ENCODE measurements at places on chromosomes 12 and 14. TPM values are rescaled to one million over a fixed set of nuclear protein-coding genes. Genes with fewer than 3 reads are reported as not detected.
A peak's percentile ranks its signal among the peaks of the same experiment; 100 is the strongest.

- H3K27ac ChIP-seq = no peak overlapping the region
- no peak for DNase-seq
- peaks cover 7% of the 10 kb centered on the region for H3K4me1 ChIP-seq
- H3K36me3 ChIP-seq = no peaks in the 10 kb centered on the region
- no peak overlapping the region for H3K4me3 ChIP-seq
Measured at GRCh38 chr12:1439687-1440086, 154.7 kb downstream of the FBXL14 start.

The SLCO1B1 gene
- total RNA-seq = 285 TPM

- no peak for DNase-seq
- no peak overlapping the region for H3K4me3 ChIP-seq
- H3K4me1 ChIP-seq = peaks cover 5% of the 10 kb centered on the region
- H3K36me3 ChIP-seq = no peaks in the 10 kb centered on the region
- H3K27ac ChIP-seq = no peak overlapping the region
Measured at GRCh38 chr14:49919825-49920659, 27.2 kb downstream of the ARF6 start.

The FBXO21 gene
- total RNA-seq = 18.3 TPM

The ARHGAP9 gene
- 7.2 TPM for total RNA-seq

DNA sequence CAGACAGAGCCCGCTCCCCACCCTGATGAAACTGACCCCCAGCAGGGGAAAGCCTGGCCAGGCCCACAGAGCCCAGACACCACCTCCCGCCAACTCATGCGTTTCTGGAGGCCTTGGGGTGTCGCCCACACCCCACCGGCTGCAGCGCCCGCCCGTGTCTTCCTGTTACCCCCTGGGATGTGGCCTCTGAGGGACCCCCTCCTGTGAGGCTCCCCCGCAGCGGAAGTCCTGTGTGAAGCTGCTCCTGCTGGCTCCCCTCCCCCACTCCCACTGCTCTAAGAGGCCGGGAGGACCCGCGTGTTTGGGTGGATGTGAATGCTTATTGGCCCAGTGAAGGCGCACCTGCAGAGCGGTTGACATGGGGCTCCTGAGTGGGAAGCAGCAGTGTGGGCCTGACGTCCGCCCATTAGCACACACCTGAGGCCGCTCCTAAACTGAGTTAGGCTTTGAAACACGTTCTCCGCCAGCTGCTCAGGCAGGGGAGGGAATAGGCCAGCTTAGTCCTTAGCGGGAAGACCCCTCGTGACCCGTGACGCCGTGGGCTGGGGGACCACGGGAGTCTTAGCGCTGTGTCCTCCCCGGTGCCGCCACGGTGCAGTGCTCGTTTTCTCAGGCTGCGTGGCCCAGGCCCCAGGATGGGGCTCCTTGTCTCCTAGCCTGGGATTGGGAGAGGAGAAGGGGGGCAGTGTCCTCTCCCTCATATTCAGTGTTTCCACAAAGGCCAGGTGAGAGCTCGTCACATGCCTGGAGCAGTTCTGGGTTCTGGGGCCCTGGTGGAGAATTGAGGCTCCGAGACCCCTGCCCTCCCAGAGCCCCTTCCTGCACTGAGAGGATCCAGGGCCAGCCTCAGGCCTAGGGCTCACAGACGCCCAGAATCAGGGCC is 323.4 kb upstream of the SFSWAP start:
- H3K4me3 ChIP-seq = no peak overlapping the region
- H3K4me1 ChIP-seq = no peaks in the 10 kb centered on the region
- no peak for DNase-seq
- no peaks in the 10 kb centered on the region for H3K27me3 ChIP-seq

The SIX6 gene
- not detected for total RNA-seq

DNA sequence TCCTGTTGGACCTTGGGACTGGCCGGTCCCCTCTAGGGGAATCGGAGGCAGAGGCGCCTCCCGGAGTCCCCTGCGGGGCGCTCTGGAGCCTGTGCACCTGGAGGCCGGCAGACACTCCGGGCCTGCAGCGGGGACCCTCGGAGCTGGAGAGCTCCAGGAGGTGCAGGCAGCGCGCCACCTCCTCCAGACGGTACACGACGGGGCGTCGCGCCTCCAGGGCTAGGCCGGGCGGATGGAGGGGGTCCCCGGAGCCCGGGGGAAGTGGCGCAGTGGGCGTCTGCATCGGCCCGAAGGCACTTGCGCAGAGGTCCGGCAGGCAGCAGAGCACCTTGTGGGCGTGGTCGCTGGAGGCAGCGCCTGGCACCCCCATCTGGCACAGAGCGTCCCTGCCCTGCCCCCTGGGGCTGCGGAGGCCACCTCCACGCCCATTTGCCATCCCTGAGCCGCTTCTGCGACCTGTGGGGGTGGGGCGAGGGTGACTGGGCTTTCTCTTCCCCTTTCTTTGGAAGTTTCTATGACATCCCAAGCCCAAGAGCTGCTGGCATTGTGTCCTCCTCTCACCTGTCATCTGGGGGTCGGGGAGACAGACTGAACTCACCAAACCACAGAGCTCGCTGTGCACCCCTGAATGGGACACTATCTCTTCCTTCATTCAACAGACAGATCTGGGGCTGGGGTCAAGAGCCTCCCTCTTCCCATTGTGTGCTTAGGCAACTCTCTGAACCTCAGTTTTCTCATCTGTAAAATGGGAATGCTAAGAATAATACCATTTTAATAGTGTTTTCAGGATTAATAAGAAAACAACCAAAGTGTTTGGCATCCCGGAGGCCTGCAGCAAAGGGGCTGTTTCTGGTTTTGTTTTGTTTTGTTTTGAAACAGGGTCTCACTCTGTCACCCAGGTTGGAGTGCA is 37.5 kb upstream of the CORO1C start:
- no peak overlapping the region for H3K27ac ChIP-seq
- H3K4me3 ChIP-seq = peak overlapping the region; percentile 45
- H3K4me1 ChIP-seq = no peaks in the 10 kb centered on the region

DNA sequence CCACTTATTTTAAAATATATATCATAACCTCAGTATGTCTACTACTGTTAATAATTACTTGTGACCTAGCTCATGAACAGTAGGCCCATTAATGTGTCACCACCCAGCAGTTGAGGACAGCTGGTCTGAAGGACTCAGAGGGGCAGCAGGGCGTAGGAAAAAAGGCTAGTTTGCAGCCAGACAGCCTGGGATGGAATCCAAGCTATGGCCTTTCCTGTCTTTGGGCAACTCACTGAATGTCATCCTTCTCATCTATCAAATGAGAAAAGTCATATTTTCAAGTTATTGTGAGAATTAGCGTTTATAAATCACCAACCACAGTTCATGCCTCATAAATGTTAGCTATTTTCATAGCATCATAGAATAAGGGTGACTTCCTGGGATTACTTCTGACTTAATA is 12.3 kb downstream of the DENND5B start:
- no peaks in the 10 kb centered on the region for H3K36me3 ChIP-seq
- H3K4me1 ChIP-seq = peaks cover 4% of the 10 kb centered on the region
- H3K27ac ChIP-seq = no peak overlapping the region
- H3K4me3 ChIP-seq = no peak overlapping the region

DNA sequence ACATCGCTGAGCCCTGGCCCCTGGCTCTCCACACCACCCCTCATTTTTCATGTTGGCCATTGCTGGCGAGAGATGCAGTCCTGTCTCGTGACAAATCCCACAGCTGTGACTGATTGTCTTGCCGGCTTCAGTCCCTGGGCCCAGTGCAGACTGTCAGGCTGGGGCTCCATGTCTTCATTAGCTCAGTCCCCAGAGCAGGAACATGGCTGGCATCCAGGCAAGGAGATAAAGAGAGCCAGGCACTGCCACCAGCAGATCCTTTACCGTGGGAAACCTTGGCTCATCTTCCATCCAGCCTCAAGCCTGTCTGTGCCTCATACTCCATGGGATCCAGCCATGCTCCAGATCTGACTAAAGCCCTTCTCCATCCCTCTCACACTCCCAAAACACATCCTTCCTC is 284.7 kb upstream of the FKBP4 start:
- H3K4me3 ChIP-seq = no peak overlapping the region
- DNase-seq = no peak
- no peak overlapping the region for H3K27ac ChIP-seq
- no peaks in the 10 kb centered on the region for H3K4me1 ChIP-seq
- no peaks in the 10 kb centered on the region for H3K27me3 ChIP-seq
- H3K36me3 ChIP-seq = no peaks in the 10 kb centered on the region

DNA sequence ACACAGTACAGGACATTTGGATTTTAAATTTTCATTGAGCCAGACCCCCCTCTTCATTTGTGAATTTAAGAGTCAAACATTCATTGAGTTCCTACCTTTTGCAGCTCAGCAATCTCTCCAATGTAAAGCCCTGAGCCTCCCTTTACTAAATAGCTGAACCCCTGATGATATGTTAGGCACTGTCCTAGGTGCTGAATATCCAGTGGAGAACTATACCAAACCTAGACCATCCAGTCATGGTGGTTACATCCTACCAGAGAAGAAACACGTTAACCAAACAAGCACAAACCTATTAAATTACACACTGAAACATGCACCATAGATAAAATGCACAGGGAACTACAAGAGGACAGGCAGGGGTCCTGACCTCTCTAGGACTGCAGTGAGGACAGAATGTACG is 1585.3 kb upstream of the TMEM132C start:
- no peak for DNase-seq
- no peaks in the 10 kb centered on the region for H3K4me1 ChIP-seq
- no peak overlapping the region for H3K4me3 ChIP-seq
- H3K36me3 ChIP-seq = no peaks in the 10 kb centered on the region
- H3K27me3 ChIP-seq = no peaks in the 10 kb centered on the region
- no peak overlapping the region for H3K27ac ChIP-seq

DNA sequence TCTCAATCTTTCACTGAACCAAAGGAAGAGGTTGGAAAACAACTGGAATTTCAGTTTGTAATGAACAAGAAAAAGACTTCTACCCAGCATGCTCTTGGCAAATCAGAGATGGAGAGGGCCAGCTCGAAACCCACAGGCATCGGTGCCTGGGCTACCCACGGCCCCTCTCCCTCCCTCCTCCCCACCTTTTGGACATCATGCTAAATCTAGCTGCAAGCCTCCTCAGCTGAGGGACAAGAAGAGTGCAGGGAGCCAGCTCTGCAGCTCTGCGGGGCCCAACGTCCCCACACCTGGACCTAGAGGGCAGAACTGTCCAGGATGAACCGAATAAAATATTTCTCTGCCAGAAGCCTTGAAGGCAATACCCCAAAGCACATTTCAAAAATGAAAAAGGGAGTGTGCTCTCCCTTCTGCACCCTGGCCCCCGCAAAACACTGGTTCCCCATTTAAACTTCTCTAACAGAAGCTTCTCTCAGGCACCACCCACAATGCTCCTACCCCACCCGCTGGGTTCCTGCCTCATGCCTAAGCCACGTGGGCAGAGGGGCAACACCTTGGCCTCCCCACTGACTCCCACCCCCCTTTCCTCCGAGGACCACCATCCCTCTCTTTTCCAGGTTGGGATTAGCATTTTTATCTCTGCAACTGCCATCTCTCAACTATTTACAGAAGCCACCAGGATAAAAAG is 8.2 kb downstream of the CAMKK2 start:
- DNase-seq = peak; percentile 41
- no peaks in the 10 kb centered on the region for H3K4me1 ChIP-seq
- no peak overlapping the region for H3K4me3 ChIP-seq
- no peaks in the 10 kb centered on the region for H3K27me3 ChIP-seq

The MUCL1 gene
- not detected for total RNA-seq

DNA sequence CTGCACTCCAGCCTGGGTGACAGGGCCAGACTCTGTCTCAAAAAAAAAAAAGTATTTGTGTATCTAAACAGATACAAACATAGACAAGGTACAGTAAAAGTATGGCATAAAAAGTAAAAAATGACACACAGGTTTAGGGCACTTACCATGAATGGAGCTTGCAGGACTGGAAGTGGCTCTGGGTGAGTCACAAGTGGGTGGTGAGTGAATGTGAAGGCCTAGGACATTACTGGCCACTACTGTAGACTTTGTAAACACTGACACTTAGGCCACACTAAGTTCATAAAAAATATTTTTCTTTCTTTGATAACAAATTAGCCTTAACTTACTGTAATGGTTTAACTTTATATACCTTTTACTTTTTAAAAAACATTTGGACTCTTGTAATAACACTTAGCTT is 38.0 kb upstream of the EIF5 start:
- H3K27me3 ChIP-seq = no peaks in the 10 kb centered on the region
- H3K27ac ChIP-seq = no peak overlapping the region
- no peaks in the 10 kb centered on the region for H3K36me3 ChIP-seq
- no peak overlapping the region for H3K4me3 ChIP-seq
- no peak for DNase-seq

- H3K4me1 ChIP-seq = no peaks in the 10 kb centered on the region
- no peaks in the 10 kb centered on the region for H3K27me3 ChIP-seq
- peak; percentile 31 for DNase-seq
- H3K4me3 ChIP-seq = peak overlapping the region; percentile 98
Measured at GRCh38 chr12:111842556-111843396, 748 bp downstream of the MAPKAPK5 start.

- no peaks in the 10 kb centered on the region for H3K4me1 ChIP-seq
- no peaks in the 10 kb centered on the region for H3K27me3 ChIP-seq
- DNase-seq = no peak
- H3K27ac ChIP-seq = no peak overlapping the region
Measured at GRCh38 chr12:86521870-86522269, 265.7 kb upstream of the MGAT4C start.

The CLEC4C gene
- not detected for total RNA-seq

- no peak overlapping the region for H3K27ac ChIP-seq
- peaks cover 2% of the 10 kb centered on the region for H3K36me3 ChIP-seq
- peaks cover 25% of the 10 kb centered on the region for H3K4me1 ChIP-seq
- DNase-seq = no peak
Measured at GRCh38 chr14:21240417-21240816, 28.8 kb downstream of the HNRNPC start.

DNA sequence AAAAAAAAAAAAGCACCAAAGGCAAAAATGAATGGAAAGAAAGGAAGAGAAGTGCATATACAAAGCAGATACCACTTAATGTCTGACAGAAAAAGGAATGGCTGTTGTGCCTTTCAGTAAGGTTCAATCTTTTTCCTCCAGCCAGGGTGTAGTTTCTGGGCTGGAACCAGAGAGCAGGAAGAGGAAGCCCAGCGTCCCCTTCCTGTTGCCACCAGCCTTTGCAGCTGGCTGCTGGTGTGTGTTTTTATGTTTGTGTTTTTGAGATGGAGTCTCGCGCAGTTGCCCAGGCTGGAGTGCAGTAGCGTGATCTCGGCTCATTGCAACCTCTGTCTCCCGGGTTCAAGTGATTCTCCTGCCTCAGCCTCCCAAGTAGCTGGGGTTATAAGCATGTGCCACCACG is 64.6 kb upstream of the LTA4H start:
- no peaks in the 10 kb centered on the region for H3K4me1 ChIP-seq
- no peaks in the 10 kb centered on the region for H3K36me3 ChIP-seq
- H3K4me3 ChIP-seq = no peak overlapping the region
- no peaks in the 10 kb centered on the region for H3K27me3 ChIP-seq

Measured in right lobe of liver (tissue), 6 donors.